ENCODE measurements at places on chromosomes 1 and 21.

DNA sequence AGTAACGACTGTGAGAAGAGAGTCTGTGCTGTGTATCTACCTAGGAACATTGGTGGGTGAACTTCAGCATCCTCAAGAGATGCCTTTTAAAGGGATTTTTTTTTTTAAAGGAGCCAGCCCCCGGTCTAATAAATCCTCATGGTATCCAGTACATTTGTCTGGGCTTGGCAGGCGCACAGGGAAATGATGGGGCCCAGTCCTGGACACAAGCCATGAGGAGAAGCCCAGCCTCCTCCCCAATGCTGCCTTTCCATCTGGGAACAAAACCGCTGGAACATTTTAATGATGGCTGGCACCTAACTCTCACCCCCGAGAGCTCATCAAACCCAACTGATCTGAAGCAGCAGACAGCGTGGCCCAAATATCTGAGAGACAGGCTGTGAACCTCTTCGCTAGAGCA is 64.2 kb downstream of the ACOT7 start:
- DNase-seq: no peak

DNA sequence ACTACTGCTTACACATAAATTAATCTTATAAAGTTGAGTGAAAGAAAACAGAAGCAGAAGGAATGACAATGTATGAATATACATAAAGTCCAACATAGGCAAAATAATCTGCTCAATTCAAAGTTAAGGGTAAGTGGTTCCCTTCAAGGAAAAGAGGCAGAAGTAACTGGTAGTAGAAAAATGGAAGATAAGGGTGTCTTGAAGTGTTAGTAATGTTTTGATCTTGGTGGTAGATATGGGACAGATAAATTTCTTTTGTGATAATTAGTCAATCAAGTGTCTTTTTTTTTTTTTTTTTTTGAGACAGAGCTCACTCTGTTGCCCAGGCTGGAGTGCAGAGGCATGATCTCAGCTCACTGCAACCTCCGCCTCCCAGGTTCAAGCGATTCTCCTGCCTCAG is 12.7 kb downstream of the USP48 start:
- DNase-seq: no peak

DNA sequence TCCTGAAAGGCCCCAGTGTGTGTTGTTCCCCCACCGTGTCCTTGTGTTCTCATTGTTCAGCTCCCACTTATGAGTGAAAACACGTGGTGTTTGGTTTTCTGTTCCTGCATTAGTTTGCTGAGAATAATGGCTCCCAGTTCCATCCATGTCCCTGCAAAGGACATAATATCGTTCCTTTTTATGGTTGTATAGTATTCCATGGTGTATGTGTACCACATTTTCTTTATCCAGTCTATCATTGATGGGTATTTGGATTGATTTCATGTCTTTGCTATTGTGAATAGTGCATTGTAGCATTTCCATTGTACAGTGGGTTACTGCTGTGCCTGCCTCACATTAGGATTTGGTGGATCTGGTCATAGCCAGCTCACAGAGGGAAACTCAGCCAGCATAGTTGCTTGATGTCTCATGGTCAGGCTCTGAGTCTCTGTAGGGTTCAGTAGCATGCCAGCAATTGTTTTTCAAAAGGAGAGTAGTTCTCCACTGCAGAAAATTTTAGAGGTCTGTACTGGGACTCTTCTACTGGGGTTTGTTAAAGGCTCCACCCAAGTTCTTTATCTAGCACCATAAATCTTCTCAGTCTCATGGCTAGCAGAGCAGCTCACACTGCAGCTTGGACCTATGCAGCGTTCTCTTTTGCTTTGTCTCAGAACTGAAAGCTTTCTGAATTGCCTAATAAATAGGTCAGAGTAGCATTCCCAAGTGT is 41.0 kb downstream of the RUNX3 start:
- no peak for DNase-seq

DNA sequence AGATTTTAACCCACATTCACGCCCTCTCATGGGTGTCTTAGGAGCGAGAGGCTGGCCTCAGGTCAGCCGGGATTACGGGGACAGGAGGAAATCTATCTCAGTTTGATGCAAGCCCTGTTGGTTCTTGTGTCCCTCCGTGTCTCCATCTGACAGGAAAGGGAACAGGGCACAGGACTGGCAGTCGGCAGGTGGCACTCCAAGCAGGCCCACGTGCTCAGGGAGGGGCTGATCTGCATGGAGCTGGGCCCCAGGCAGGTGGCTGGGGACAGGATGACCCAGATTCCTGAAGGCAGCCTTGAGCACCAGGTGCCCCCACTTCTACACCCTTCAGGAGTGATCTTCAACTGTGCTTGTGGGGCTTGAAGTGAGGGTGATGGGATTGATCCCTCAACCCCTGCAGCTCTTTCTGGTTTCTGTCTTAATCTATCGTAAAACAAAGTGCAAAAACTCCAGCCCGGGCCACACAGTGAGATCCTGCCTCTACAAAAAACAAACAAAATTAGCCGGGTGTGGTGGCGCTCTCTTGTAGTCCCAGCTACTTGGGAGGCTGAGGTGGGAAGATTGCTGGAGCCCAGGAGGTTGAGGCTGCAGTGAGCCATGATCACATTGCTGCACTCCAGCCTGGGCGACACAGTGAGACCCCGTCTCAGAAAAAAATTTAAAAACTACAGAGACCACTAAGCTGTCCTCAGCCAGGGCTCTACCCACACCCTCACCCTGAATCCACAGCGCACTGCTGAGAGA is 8.3 kb downstream of the PLEKHG5 start:
- no peak for DNase-seq

DNA sequence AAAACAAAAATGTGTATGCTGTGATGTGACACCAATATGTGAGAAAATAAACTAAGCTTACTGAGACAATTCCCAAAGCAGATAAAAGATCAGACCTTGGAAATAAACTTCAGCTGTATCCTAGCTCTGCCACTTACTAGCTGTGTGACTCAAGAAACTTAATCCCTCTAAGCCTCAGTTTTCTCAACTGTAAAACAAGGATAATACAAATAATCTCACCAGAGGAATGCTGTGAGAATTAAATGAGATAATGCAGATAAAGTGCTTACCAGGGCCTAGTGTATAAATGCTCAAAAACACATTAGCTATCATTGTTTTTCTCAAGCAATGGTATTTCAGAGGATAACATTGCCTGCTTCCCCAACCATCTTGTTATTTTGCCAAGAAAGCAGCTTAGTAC is 2.1 kb downstream of the HEATR1 start:
- no peak for DNase-seq

DNA sequence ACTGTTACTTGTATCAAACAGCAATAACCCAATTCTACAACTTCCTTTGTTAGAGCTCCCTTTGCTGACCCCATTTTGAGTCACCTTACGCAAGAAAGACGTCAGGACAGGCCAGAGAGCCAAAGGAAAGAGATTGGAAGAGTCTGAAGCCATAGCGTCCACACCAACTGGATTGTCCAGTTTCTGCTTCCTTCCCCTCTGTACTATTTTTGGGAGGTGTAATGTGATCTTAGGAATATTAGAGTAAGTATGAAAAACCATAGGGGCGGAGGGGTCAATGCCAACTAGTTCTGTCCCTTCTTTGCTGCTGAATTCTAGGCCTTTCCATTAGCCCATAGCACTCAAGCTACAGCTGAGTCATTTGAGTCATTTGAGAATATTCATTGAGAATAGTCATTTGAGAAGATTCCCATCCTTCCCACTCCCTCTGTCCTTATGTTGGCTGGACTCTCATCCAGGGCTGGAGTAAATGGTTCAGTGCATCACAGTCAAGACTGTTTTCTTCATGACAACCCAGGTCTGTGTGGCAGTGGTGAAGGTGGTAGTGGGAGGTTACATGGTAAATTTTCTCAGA is 14.8 kb upstream of the NFIA start:
- DNase-seq: no peak

DNA sequence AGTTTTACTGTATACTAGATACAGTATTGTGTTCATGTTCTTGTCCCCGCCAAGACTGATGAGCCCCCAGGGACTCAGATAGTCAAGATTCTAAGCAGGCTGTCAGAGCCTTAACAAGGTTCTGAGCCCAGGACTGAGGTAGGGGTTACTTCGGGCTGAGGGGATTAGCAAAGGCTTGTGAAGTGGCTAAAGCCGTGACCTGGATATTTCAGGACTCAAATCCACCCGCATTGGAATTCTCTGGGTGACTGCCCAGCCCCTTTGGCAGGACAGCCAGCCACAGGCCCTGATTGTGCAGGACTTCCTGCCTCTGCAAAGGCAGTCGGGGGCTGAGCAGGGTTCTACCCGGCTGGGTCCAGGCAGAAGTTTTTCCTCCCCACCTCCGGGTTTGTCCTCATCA is at the start of gene PLA2G5:
Gene PLA2G5 (plus strand): TSS at position 321 of the 400 bp plus-strand sequence. CDS start 14,637 bp downstream, outside the sequence.
- DNase-seq: no peak

- no peak for DNase-seq
Observed at GRCh38 chr1:232965124-232965911, 14.9 kb downstream of the NTPCR start.

DNA sequence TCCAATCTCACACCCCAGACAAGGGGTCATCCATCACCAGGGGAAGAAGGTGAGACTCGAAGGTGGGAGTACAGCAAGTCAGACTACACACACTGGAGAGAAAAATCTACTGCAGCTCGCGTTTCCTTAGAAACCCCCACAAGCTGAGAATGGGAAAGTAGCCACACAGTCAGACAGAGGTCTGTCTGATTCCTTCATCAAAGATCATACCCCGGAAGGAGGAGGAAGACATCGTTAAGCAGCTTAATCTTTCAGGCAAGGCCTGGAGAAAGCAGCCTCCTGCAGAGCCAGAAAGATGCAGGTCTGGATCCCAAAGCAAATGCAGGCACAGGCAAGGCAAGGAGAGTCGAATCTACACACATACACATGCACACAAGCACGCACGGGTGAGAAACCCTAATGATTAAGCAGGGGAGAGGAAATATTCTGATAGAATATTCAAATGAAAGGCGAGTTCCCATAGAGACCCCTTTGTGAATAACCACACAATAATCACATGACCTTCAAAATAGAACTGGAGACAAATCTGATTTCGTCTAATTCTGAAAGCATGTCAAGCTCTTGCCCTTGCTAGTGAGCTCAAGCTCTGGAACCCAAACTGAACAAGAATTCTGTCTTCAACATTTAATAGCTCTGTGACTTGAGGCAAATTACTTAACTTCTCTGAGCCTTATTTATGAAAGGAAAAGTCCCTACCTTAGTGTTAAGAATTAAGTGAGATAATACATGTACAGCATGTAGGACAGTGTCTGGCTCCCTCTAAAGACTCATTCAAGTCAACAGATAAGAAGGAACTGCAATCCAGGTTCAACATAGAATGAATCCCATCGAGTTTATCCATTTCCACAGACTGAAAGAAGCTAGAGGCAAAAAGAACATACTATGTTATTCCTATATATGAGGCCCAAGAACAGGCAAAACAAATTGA is 387.8 kb downstream of the OMA1 start:
- DNase-seq: no peak
